ENCODE measurements at places on chromosomes 1 and 21.

DNA sequence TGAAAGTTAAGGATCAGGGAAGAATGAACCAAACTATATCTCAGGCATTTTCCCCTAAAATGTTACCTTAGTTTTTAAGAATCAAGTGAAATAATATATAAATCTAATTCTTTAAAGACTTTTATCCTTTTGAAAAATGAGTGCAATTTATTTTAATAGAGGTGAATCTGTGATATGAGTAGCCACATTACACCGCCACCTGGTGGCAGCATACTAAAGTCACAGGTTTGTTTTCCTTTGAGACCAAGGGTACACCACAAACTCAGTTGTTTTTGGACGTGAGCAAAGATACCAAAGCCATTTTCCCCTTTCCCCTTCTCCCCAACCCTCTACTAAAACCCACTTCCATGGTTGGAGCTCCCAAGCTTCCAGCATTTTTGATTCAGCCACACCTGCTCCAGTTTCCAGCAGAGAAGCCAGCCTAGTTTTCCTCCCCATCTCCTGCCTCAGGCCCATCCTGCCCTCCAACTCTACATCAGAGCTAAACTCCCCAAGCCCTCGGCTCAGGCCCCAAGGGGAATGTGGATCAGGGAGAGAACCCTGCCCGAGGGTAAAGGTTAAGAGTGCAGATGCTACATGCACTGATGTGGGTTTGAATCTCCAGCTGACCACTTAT lies 22.9 kb upstream of the LDLRAP1 start:
- peak; percentile 51 for DNase-seq

DNA sequence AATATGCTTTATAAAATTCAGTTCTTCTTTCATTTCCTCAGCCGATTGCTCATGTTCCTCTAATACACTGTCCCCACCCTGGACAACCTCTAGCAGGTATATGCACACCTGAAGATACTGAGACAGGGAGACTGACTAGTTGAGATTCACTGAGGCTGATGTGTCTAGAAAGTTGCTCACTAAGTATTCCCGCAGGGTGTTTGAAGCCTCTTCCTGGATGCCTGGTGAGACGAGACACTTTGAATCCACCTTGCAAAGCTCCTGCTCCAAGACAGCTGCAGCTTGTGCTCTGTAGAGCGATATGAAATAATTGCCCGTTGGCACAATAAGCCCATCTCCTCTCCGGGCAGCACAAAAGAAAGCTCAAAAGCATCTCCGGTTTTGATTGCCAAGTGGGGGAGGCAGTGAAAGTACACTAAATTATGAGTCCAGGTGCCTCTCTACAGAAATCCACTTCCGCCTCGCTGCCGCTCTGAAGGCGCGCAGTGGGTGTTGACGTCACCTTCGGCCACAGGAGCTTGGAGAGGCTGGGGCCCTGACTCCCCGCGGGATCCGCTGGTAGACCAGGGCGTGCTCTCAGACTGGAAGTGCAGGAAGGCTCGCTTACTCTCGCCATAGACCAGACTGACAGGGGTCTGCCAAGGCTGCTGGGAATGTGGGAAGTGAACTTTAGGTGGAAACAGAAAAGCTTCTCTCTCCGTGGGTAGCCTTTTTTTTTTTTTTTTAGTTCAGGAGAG lies 46.3 kb downstream of the GPA33 start:
- DNase-seq: peak; percentile 37

GRCh38 chr21:26842300-26842699 lies 2.9 kb downstream of the ADAMTS1 start:
- no peak for DNase-seq

GRCh38 chr1:157043685-157044084 lies 1.9 kb downstream of the ARHGEF11 start:
- no peak for DNase-seq

DNA sequence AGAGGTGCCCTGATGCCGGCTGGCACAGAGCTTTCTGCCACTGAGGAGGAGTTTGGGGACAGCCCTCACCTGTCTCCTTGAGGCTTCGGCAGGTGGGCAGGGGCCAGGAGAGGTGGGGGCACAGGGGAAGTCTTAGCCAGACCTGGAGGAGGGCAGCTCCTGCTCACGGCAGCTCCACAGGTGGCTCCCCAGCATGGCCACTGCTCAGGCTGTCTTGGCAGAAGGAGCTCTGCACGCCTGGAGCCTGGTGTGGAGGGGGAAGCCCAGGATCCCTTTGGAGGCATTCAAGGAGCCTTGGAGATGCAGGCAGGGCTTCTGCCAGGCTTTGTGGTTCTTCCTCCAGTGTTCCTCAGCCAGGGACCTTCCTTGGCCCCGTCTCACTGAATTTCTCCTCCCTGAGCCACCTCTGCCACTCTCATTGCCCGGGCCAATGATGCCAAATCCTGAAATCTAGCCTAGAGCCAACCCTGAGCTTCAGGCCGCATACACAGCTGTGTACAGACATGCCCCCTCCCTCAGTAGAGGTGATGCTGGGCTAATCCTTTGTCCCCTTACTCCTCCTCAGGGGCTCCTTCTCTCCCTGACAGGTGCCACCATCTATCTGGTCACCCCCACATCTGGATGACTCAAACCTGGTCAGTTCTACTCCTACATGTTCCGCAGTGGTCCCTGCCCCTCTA lies 251.8 kb upstream of the VAMP3 start:
- no peak for DNase-seq

DNA sequence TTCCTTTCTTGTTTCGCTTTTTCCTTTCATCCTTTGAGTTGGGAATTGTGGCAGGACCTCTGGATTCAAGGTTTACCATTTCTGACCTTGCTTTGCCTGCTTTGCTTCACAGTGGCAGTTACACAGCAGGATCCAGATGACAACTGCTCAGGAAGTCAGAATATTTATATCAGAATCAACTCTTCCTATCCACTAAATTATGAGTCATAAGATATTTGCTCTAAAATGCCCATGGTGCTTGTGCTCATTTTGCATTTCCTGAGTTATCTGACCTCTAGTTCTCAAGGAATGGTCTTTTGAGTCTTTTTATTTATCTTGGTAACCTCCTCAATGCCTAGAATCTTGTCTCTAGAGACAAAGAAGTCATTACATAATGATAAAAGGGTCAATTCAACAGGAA lies 290.8 kb downstream of the LRRC7 start:
- DNase-seq: no peak

GRCh38 chr1:241696172-241696814 lies 44.2 kb downstream of the WDR64 start:
- no peak for DNase-seq

- no peak for DNase-seq
Observed at GRCh38 chr1:202964791-202965410, 2.2 kb downstream of the CYB5R1 start.

DNA sequence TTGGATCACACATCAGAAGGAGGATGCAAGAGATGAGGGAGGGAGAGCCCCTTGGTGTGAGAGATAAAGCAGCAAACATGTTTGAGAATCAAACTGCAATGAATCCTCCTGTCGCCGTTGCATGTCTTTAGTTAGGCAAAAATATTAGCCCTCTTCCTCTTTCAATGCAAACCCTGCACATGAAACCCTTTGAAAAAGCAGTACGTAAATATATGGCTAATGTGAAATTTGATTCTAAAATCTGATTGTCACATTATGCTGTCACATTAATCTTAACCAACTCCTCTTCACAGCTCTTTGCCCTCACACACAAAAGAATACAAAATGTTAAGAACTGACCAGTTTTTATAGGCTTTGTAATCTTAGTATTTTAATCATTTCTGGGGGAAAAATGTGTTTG lies 63.4 kb downstream of the WDR64 start:
- DNase-seq: no peak

GRCh38 chr1:94946886-94947285 lies 20.0 kb upstream of the CNN3 start:
- DNase-seq: no peak
